ENCODE measurements at places on chromosomes 13 and 19. TPM values are rescaled to one million over a fixed set of nuclear protein-coding genes. Genes with fewer than 3 reads are reported as not detected.

The SMIM24 gene
- not detected for total RNA-seq

The CHST8 gene
- total RNA-seq: not detected

GRCh38 chr19:56504581-56504980 is 3.1 kb upstream of the ZNF471 start:
- H3K4me1 ChIP-seq: peaks cover 5% of the 10 kb centered on the region
- H3K4me3 ChIP-seq: no peak overlapping the region
- no peak overlapping the region for H3K27ac ChIP-seq
- peaks cover 1% of the 10 kb centered on the region for H3K27me3 ChIP-seq

DNA sequence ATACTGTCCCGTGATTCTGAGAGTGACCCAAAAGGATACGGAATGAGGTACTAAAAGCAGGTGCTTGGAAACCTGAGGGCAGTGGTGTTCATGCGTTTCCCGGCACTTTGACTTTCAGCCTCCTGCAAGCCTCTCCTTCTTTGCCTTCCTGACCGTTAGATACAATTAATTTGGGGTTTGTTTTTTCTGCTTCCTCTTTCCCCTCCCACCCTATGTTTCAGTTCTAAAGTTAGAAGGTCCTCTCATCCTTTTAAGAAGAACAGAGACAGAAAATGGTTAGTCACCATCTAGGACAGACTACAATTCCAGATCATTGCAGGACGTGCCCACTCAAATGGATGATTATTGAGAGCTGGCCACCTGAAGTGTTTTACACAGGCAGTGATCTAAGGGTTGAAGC is 1.8 kb upstream of the LILRB4 start:
- H3K4me1 ChIP-seq: no peaks in the 10 kb centered on the region
- H3K27me3 ChIP-seq: 0 out of 2 replicates have a peak, but pooled peaks cover 1% of the 10 kb centered on the region
- H3K36me3 ChIP-seq: no peaks in the 10 kb centered on the region
- H3K4me3 ChIP-seq: no peak overlapping the region
